Suprapubic skin (tissue), 4 donors: ENCODE measurements at places on chromosomes 13 and 19. TPM values are rescaled to one million over a fixed set of nuclear protein-coding genes. Genes with fewer than 3 reads are reported as not detected.

The AZU1 gene
- not detected for total RNA-seq

GRCh38 chr19:10295305-10295846, 5.6 kb downstream of the ICAM5 start:
- no peak for DNase-seq

- DNase-seq, result no peak
Measured at GRCh38 chr19:38291855-38292254, 12.2 kb upstream of the C19orf33 start.

The LAIR1 gene
- 1.0 TPM for total RNA-seq

DNA sequence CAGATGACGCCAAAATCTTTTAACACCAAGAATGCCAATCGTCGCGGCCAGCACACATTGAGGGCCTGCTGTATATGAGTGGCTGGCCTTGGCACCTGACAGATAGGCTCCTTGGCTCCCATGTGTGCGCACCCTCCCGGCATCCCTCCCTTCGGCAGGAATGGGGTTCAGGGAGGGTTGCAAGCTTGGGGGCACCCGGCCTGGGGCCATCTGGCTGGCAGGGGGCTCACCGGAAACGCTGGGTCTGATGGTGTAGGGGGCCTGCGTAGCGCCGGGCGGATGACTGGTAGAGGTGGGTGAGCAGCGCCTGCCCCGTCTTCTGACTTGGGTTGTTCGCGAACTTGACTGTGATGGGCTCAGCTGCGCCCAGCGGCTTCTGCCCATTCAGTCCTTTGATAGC, 22.4 kb downstream of the PRKCSH start:
- DNase-seq, result no peak

GRCh38 chr19:30225676-30226463, 146.3 kb upstream of the ZNF536 start:
- no peak for DNase-seq

The DCT gene
- 39.4 TPM for total RNA-seq

DNA sequence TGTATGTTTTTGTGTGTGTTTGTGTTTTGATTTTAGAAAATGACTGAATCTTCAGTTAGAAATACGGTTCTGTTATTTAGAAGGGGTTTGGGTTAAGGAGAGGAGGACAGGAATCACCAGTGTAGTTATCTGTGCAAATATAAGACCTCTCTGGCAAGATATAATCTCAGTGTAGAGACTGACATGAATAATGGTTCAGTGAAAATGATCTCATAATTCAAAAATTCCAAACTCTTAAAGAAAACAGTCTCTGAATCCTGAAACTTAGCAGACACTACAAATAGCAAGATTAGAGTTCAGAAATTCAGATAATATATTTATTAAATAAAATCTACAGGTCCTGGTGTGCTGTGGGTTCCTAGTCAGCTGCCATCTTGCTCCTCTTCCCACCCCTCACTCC, 73.5 kb downstream of the PDS5B start:
- DNase-seq, result no peak

DNA sequence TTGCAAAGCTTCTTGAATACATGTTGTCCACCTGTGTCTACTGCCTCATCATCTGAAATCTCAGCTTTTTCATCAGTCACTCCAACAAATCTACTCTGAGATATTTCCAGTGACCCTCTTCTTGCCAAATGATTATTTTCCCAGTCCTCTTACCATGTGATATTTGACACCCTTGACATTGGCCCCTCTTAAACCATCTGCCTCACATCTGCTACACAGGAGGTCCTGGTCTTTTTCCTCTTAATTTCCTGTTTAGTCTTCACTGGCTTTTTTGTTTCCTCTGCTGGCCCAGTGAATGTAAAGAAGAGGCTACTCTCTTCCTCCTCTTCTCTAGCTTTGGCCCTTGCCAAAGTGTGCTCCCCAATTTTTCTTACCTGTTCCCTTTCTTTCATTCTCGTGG, 218.7 kb downstream of the DNAJC15 start:
- DNase-seq, result no peak

The CILP2 gene
- total RNA-seq, result 0.24 TPM

DNA sequence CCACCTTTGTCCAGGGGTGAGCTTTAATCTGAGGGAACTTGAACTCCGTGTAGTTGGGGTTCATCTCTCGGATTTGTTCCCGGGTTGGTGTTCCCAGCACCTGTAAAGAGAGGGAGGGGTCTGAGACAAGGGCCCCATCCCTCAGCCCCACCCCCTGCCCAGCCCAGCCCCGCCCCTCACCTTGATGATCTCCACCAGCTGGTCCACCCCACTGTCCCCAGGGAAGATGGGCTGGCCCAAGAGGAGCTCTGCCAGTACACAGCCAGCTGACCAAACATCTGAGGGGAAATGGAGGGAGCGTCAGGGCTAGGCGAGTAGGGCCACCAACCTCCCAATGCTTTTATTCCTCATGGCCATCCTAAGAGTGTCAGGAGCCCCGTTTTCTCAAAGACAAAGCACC, 9.3 kb downstream of the GSK3A start:
- DNase-seq, result no peak

- no peak for DNase-seq
Measured at GRCh38 chr19:33722456-33723239, 74.0 kb upstream of the KCTD15 start.

The ZNF730 gene
- total RNA-seq, result not detected

DNA sequence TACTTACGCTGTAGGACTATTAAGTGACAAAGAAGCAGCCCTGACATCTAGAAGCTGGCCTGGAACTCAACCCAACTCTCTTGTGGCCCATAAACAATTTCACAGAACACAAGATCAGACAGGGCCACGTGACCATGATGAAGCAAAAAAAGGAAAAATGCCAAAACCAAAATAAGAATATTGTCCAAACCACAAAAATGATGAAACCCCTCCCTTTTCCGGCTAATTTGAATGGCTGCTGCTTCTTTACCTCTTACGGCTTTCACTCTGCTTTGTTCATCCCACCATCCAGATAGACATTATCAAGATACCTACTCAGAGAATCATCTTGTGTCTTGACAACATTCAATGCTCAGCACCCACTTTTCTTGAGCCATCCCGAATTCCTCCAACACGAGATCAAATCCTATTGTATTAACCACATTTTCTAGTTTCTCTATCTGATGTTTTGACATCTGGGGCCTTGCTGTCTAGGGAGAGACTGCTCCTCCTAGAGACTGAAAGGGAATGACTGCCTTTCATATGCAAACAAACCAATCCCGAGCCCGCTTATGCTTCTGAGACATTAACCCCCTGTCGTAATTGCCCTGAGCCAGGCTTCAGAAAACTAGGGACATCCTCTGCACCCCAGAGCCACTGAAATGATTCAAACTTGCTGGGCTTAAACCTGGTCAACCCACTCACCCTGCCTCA, 186.3 kb downstream of the TDRD3 start:
- no peak for DNase-seq

- no peak for DNase-seq
Measured at GRCh38 chr13:109790942-109791605, 4.7 kb upstream of the IRS2 start.

DNA sequence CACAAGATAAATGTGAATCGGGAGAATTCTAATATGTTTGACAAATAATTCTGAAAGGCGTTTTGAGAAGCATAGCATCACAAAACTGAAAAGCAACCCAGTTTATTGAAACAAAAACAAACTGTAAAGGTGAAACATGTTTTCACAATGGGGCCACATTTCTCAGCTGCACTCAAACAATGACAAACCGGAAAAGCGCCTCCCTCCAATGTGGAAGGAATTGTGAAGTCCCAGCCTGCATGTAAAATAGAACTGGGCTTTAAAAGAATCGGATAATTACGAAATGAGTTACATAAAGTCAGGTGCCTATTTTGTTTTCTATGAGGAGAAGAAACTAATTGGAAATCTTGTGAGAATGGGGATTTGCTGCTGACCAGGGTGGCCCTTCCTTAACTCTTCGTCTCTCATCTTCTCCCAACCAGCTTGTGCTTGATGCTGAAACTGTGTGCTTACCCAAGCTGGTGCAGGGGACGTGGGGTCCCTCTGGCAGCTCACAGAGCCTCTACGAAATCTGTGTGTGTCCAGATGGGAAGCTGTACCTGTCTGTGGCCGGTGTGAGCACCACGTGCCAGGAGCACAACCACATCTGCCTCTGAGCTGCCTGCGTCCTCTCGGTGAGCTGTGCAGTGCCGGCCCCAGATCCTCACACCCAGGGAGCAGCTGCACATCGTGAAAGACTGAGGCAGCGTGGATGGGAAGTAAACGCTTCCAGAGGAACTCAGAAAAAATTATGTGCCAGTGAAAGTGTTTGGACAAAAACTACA, 109.4 kb downstream of the SACS start:
- DNase-seq, result no peak

DNA sequence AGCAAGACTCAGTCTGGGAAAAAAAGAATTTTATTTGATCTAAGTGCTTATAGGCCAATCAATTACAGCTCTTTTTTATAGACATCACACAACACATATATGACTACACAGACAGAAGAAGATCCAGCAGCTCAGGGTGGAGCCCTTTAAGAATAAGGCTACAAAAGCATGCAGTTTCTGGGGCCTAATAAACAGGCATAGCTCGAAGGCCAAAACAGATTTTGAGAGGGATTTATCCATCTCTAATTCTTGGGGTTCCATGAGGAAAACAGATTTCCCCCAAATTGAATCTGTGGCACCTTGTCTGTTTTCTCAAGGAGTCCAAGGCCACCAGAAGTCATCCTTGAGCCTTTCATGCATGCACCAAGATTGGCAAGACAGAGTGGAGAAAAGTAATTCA, 3.9 kb upstream of the ZNF550 start:
- no peak for DNase-seq

The POLRMT gene
- total RNA-seq, result 26.0 TPM

- DNase-seq, result no peak
Measured at GRCh38 chr19:7869910-7870511, 4.2 kb downstream of the PRR36 start.

The A1BG gene
- total RNA-seq, result 1.0 TPM

GRCh38 chr19:40217934-40218890, at the start of gene TTC9B:
TTC9B (minus strand) TSS chr19:40218384; CDS start chr19:40218381, 3 bp downstream.
- no peak for DNase-seq

DNA sequence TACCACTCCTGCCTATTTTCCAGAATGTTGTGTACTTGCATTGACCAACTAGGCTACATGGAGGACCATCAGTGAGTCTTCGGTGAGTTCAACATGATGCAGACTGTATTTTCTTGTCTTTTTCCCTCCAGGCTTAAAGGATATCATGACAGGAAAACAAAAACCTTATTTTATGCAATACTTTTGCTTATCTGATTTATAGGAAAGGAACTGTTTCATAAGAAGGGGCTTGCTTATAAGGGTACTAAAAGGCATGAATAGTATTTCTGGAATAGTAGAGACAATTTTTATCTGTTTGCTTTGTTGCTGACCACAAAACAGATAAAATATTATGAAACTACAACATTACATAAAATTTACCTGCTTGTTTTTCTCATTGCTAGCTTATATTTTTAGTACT, 374.7 kb downstream of the KLF5 start:
- DNase-seq, result no peak

GRCh38 chr13:27404680-27405079, 19.7 kb upstream of the GTF3A start:
- no peak for DNase-seq

DNA sequence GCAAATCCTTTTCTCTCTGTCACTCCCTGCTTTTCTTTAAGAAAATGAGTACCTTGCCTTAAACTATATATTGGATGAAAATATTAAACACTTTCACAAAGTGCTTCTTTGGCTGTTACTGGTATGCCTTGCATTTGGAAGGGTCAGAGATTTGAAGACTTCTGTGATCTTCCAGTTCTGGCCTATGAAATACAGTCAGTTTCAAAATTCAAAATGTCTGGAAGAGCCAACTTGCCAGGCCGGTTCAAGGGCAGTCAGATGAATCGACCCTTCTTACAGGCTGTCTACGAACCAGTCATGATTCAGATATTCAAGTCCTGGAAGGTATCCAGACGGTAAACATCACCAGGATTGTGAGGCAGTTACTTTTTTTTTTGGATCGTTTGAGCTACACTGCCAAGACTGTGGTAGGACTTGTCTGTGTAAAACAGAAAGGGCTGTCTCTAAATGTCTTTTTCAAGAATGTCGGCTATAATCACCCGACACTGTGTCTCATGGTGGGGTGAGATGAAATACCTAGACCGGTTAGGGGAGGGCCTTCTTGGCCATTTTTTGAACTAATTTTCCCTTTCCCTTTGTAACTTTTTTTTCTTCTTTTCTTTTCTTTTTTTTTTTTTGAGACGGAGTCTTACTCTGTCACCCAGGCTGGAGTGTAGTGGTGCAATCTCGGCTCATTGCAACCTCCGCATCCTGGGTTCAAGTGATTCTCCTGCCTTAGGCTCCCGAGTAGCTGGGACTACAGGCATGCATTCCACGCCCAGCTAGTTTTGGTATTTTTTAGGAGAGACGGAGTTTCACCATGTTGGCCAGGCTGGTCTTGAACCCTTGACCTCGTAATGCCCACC, 11.2 kb downstream of the ACTN4 start:
- no peak for DNase-seq

The MCF2L gene
- 62.4 TPM for total RNA-seq

DNA sequence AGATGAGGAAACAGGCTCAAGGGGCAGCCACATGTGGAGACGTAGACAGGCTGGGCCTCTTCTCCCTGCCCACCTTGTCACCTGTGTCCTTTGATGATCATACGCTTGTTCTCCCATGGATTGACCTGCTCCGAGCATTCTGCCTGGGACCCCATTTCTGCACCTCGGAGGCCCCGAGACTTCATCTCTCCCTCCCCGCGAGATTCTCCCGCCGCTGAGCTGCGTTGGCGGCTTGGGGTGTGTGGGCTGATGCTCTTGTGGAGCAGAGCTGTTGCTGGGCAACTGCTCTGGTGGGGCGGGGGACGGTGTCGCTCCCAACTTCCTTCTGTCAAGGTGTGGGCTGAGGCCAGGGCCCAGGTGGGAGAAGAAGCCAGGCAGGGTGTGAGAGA, 22.1 kb downstream of the MAST3 start:
- no peak for DNase-seq

DNA sequence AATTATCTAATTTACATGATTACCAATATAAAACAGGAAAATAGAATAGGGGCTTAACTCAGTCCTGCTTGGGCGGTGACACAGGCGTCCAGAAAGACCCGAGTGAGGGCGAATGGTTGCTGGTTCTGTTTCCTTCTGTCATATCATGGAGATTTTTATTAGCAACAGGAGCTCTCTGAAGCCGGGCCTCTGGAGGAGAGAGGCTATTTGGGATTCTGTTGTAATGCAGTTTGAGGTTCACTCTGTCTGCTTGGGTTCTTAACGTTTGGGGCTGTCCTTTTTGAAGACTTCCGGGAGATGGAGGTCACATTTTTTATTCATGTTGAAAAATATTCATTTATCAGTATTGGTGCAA, 115.7 kb upstream of the ZNF536 start:
- DNase-seq, result no peak

- DNase-seq, result no peak
Measured at GRCh38 chr13:49791315-49791710, 1.2 kb downstream of the KPNA3 start.

The FDX2 gene
- total RNA-seq, result 7.9 TPM

DNA sequence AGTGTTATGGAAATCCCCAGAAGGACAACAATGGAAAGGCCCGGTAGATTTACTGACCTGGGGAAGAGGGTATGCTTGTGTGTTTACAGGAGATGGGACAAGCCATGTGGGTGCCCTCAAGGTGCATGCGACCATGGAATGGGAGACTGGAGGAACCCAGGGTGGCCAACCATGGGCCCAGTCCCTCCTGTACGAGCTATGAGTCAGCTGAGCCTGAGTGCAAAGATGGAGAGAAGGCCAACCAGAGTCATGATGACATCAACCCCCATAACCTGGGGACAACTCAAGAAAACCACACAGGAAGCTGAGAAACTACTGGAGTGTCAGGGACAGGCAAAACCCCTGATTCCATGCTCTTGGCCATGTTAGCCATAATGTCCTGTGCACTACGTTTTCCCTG, 7.8 kb downstream of the ZNF350 start:
- no peak for DNase-seq

GRCh38 chr19:3231288-3231687, 6.8 kb downstream of the CELF5 start:
- no peak for DNase-seq

The DLEU7 gene
- not detected for total RNA-seq

The PLPPR3 gene
- not detected for total RNA-seq
